Right ventricle myocardium superior (tissue), 1 donor: ENCODE measurements at places on chromosomes 5 and 9.

- DNase-seq = no peak
Measured at GRCh38 chr5:172071309-172071875, 65.0 kb upstream of the FBXW11 start.

DNA sequence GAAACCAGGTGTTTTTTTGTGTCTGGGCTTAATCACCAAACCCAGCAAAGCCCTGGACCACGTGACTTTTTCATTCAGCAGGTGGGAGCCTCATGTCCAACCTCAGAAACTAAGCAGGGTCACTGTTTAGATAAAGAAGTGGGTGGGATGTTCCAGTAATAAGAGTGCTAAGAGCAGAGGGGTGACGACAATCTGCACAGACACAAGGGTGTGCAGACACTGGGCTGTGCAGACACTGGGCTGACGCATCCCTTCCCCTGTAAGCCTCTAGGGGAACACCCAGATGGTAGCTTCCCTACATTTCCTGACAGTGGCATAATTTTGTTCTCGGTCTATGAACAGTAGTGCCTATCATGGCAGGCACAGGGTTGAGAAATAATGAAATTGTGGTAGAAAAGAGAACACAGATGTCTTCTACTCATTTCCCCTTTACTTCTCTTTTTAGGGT is 85.1 kb downstream of the SAXO1 start:
- no peak for DNase-seq

DNA sequence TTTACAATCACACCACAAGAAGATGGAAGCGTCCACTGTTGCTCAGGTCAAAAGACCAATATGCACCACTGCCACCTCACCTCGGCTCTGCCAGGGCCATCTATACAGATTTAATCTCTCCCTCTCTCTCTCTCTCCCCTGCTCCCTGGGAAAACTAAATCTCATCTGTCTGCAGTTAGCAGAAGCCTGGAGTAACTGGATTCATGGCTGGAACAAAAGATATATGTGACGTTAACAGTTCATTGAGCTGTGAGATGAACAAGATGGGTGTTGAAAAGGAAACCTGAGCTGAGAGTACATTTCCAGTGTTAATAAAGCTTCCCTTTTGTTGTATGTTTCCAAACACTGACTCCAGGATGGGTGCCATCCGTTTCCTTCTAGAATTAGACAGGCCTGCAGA is 369.7 kb downstream of the CDK5RAP2 start:
- no peak for DNase-seq

DNA sequence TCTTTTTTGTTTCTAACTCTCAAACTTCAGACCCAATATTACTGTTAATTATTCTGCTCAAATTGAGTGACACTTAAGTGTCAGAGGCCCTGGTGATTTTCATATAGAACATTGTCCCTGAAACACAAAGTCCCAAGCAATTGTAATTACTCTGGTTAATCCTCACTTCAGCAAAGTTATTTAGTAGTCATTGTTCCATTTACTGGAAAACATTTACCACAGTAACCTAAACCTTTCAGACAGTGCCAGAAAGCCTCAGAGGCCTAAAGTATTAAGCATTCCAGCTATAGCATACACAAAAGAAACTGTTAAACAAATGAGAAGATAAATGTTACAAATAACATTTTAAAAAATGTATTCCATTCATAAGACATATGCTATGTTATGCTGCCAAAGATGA is 237.2 kb upstream of the CDH6 start:
- DNase-seq = no peak

DNA sequence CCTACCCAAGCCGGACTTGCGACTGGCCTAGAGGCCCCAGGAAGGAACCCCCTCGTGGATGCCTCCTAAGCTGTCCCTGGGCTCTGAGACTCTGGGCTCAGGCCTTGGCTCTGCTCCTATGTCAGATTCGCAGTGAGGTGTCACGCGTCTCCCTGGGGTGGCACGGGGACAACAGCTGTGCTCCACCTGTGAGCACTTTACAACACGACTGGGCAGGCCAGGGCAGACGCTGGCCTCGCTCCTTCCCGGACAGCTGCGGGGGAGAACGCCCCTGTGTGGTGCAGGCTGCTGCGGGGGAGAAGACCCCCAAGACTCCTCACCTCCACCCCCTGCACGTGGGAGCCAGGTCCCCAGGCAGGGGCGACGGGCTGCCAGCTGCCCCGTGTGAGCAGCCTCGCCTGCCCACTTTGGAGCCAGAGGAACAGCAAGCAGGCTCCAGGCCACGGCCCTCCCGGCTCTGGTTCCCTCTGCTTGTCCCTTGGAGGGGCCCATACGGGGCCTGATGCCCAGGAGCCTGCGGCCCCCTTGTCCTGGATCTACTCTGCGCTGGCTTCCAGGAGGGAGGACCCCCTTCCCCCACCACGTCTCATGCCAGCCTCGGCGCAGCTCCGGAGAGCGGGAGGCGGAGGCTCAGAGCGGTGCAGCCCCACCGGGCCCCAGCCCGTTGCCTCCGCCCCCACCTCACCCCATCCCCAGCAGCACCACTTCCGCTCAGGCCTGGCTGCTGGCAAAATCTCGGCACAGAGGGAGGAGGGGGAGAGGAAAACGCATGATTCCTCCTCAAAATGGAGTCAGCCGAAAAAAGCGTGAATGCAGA is 36.0 kb downstream of the SARDH start:
- DNase-seq = peak; percentile 44

- no peak for DNase-seq
Measured at GRCh38 chr9:29208670-29209069, 1635.4 kb upstream of the C9orf72 start.

- no peak for DNase-seq
Measured at GRCh38 chr9:38182321-38182720, 113.3 kb upstream of the SHB start.

- DNase-seq = no peak
Measured at GRCh38 chr9:2198956-2199635, 183.9 kb downstream of the SMARCA2 start.

DNA sequence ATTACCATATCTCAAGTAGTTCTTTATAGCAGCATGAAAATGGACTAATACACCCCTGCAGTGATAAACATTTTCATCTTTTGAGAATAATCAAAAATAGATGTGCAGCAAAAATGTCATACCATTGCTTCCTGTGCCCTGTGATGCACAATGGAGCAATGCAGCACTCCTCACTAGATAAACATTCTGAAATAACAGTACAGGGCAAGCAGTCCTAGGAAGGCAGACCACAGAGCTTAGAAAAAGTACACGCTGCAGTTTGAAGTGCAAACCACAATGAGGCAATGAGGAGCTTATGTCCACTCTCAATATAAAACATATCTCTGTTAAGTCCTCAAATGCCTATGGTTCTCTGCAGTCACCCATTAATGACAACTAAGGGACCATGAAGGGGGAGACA is 367.6 kb downstream of the PDE4D start:
- no peak for DNase-seq

GRCh38 chr9:27408001-27408400 is 111.1 kb upstream of the EQTN start:
- no peak for DNase-seq

DNA sequence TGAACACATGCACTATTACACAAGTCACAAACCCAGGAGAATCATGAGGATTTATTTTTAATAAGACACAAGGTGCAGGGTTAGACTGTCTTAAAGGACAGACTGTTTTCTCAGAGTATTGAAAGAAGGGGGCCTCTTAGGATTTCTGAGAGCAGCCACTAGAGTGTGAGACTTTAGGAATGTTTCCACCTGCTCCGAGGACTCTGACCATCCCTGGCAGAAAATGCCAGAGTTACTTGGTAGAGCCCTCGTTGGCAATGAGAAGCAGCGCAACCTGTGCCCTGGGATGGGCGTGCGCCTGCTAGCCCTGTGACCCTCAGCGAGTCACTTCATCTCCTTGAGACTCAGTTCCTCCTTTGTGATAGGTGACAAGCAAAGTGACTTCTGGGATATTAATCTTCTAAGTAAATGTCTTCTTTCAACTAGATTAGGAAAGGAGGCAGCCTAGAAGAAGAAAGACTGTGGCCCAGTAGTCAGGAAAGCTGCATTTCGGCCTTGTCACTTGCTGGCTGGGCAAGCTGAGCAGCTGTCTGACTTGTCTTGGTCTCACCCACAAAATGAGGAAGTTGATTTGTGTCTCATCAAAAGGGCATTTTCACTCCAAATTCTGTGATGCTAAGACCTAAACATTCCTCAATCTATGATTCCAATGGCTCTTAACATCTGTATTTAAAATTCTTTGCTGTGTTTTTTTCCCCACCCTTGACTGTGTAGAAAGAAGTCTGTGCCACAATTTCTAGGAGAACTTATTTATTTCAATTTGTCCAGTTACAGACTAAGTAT is 60.5 kb downstream of the PTCD2 start:
- no peak for DNase-seq

DNA sequence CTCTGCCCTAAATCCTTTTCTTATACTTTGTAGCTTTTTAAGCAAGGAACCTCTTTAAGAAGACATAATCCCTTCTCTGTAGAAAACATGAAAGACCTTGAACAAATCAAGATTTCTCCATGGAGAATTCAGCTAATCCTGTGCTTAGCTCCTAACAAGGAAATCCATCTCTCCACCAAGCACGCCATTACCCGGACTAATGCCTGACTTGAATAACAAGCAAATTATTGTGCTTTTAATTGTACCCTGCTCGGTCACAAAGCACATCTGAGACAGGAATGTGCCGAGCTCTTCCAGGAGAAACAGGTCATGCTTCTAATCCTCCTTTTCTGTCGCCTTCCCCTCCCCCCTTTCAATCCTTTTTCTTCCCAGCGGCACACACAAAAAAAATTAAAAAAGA is 141.3 kb downstream of the PSAT1 start:
- DNase-seq = no peak

- DNase-seq = no peak
Measured at GRCh38 chr5:116654925-116655324, 80.3 kb upstream of the SEMA6A start.

- no peak for DNase-seq
Measured at GRCh38 chr5:29382780-29383179, 1810.7 kb upstream of the CDH6 start.

DNA sequence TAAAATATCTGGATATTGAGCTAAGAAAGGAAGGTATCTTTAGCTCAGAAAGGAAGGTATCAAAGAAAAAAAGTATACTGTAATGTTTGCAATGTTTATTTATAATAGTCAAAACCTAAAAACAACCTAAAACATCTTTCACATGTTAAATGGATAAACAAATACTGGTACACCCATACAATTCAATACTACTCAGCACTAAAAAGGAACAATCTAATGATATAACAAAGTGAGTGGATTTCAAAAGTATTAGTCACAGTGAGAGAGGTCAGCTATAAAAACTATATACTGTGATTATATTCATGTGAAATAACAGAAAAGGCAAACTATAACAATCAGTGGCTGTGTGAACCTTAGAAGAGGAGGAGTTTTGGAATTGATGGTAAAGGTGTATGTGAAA is 455.0 kb upstream of the FTMT start:
- no peak for DNase-seq

GRCh38 chr9:85610074-85610860 is 131.5 kb downstream of the AGTPBP1 start:
- no peak for DNase-seq

GRCh38 chr5:143226361-143226760 is 177.1 kb downstream of the NR3C1 start:
- DNase-seq = no peak

DNA sequence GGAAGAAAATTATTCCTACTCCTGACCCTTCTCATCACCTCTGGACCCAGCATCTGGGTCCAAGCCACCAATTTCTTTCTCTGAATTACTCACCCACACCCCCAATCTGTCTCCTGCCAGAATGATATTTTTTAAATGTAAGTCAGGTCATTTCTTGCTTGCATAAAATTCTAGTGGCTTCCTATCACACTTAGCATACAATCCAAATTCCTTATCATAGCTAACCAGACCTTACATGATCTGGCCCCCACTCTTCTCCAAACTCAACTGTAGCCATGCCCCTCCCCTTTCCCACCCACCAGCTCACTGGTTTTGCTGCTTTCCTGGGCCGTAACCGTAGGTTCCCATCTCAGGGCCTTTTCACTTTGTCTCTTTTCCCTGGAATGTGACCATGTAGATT is 15.2 kb downstream of the HTR4 start:
- no peak for DNase-seq

DNA sequence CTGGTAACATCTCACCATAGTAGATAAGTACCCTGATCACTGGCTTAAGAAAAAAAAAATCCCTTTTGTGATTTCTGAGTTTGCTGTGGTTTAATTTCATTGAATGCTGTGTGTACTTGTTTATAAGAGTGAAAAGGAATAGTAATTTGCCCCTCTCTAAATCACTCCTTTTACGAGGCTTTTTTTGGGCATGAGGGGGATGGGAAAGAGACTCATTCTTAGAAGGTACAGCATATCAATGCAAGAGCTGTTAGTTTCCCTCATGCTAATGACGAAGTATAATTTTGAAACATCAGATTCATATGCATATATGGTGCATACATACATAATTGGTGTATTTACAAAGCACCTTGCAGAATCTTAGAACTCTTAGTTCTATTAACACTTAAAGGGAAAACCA is 2.4 kb upstream of the SLC44A1 start:
- DNase-seq = no peak

DNA sequence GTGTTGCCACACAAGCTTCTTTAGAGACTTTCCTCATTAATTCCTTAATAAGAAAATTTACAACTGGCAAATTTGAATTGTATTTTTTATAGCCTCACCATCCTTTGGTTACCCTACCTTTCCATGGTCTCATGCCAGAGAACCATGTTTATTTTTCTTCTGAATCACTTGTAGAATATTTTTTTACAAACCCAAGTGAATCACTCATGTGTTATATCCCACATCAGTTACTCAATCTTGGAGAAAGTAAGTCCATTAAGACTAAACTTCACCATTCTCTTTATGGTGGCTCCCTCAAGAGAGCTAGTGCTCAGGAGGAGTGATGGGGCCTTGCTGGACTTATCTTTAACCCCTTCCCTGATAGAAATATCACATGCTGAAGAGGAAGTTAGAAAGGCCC is 128.9 kb downstream of the SUSD1 start:
- no peak for DNase-seq

- DNase-seq = no peak
Measured at GRCh38 chr5:149322518-149322917, 22.8 kb upstream of the GRPEL2 start.

GRCh38 chr9:89319015-89319905 is 960 bp downstream of the SECISBP2 start:
- DNase-seq = no peak
